ENCODE measurements at places on chromosomes 7 and 10.
A peak's percentile ranks its signal among the peaks of the same experiment; 100 is the strongest.

DNA sequence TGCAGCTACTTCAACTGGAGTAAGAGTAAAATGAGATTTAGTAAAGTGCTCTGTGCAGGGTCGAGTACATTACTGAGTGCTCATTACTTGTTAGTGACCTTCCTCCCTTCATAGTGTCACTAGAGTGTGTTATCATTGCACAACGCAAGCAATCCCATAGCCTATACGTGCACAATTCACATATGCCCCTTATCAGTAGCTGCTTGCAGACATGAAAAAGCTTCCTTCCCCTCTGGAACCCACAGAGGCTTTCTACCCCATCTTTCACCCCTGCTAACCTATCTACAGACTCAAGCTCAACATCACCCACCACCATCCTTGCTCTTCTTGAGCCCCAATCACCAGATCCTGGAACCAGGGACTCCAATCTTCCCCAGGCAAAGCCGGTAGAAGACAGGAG lies 59.3 kb downstream of the C7orf25 start:
- no peak for DNase-seq

GRCh38 chr10:131174211-131174565 lies 137.3 kb downstream of the TCERG1L start:
- DNase-seq, result no peak

DNA sequence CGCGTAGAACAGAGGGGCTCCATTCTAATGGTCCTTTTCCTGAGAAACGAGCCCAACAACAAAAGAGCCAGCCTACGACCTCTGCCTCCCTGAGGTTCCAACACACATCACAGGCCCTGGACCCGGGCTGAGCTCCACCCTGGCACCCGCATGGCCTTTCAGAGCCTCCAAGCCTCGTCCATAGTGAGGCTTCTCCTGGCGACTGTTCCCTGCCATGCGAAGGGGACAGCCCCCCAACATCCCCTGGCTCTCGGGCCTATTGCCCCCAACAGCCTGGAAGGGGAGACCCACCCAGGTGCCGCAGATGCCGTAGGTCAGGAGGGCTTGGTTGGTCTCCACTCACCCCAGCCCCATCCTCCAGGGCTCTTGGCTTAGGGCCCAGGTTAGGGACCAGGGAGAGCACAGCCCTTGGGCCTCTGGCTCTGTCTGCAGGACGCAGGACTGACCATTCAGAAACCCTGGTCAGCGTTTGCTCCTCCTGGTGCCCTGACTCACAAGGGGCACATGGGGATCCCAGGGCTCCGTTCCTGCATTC lies 91.5 kb downstream of the TCERG1L start:
- DNase-seq, result no peak

DNA sequence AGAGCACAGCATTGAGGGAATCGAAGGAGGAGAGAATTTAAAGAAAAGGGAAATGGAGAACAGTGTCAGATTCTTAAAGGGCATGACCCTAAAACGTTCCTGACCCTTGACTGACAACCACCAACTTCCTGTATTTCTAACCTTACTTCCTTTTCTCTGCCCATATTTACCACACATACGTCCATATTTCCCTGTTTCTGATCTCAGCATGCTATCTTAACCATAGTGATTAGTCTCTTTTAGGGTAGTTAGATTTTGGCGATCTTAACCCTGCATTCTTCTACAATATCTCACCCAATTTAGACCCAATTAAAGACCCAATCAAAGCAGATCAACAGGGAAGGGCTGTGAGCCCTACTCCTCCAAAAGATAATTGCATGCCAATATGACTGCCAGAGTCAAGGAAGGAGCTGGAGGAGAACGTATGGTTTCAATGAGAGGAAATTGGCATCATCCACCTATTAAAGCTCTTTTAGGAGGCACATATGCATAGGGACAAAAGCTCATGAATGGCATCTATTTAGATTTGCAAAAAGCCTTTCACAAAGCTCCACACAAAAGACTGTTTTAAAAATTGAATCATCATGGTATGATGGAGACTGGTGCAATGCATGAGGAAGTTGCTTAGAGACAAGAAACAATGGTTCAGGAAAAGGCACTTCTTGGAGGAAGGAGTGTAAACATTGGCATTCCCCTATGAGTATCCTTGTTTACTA lies 49.0 kb upstream of the ARHGAP12 start:
- peak; percentile 7 for DNase-seq

DNA sequence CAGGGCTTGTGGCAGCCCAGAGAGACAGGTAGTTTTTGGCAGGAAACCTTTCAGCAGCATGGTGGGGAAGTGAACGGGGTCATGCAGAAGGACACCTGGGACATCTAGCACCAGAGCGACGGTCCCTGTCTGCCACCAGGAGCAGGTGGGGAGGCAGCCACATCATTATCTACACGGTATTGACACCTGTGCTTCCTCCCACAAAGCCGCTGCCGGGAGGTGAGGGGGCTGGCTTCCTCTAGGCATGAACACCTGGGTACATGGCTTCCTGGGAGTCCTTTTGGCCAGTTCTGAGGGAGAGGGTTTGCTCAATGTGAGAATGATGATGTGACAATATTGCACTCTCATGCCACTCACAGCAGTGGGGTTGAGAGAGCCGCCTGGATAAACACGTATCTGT lies 275.2 kb downstream of the ACTR3B start:
- no peak for DNase-seq

DNA sequence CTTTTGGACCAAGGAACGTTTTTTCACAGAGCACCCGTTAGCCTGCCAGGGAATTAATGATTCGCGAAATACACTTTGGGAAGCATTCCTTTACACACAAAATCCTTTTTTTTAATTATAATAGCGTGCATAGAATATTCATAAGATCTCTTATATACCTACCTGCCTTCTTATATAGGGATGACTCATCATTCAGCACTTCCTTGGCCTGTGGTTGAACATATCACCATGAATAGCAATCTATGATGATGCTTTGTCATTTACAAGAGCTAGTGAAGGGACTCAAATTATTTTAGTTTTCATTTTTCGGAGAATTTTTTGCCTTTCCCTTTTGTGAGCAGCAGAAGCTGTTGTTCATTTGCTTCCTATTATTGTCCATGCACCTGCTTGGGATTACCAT lies 97.0 kb downstream of the CDH23 start:
- DNase-seq, result no peak

DNA sequence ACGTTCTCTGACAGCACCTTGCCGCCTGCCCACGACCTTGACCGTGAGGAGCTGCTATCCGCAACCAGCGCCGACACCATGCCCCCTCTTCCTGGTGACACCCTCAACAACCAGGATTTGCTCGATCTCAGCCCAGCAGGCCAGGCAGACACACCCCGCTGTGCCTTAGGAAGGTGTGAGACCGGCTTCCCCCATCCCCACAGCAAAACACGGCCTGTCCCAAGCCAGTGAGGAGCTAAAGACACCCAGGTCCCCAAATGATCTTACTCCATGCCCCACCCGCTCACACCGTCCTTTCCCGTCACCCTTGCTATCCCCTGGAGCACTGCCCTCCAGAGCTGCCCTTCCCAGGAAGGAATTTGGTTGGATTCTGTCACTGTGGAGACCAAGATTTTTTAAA lies 21.3 kb upstream of the TTYH3 start:
- no peak for DNase-seq

DNA sequence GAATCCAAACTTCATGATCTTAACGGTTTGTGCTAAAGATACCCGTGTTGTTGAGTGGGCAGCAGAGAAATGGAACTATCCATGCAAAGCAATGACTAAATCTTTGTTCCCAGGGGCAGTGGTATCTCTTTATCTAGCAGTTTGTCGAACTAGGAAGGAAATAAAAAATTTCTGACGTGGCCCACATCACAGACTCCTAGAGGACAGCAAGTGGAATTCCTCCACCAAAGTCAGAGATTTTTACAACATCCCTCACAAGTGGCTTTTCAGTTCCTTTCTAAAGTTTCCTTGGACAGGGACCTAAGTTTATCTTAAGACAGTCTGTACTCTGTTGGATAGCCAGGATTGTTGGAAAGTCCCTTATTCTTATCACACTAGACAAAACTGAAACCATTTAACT lies 136.0 kb downstream of the RAPGEF5 start:
- peak; percentile 91 for DNase-seq

DNA sequence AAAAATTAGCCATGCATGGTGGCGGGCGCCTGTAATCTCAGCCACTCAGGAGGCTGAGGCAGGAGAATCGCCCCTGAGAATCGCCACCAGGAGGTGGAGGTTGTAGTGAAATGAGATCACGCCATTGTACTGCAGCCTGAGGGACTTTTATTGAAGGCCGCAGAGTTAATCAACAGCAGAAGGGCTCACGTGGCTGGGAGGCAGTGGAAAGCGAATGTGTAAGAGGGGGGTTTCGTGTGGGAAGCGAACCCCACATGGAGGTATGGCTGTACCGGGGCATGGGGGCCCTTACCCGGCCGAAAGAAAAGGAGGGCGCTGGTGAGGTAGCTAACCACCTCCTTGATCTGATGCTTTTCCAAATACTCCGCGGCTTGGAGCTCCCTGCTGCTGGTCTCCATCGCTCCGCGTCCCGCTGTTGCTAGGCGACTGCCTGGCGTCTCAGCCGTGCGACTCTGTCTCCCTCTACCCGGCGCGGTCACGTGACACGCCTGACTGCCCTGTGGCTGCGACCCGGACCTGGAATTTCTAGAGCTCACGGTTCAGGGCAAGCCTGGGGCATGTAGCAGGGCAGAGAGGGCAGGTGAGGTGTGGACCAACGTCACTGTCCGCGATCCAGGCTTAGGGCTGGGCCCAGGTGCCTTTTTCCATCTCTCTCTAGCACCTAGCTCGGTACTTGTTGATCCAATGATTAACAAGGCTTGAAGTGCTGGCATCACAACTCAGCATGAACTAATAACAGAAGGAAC lies at the start of gene EFCAB10:
TSS of gene EFCAB10 (minus strand) at position 428 of the 746 bp plus-strand sequence. CDS start at position 398, 30 bp downstream.
- peak; percentile 62 for DNase-seq
